ENCODE measurements at places on chromosomes 1 and 21.

- DNase-seq, result no peak
Observed at GRCh38 chr1:226519716-226520598, 28.6 kb upstream of the STUM start.

- DNase-seq, result no peak
Observed at GRCh38 chr1:189350983-189351616, 1126.6 kb downstream of the BRINP3 start.

- DNase-seq, result no peak
Observed at GRCh38 chr21:43312011-43312410, 114.9 kb downstream of the SIK1 start.

- no peak for DNase-seq
Observed at GRCh38 chr1:15540186-15540585, 13.5 kb downstream of the DNAJC16 start.

DNA sequence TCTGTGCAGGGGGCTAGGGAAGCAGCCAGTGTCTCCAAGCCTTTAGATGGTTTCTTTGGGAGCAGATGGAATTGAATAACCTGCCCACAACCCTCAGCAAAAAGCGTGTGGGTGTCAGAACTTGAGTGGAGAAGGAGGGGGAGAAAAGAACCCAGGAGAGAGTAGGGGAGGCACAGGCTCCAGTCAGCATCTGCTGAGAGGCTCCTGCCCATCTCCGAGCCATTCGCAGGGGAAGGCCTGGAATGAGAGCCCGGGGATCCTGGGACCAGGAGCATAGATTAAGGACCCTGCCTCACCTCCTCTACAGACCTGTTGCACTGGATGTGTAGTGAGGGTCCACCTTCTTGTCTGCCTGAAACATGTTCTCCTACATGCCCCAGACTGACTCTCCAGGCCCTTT lies 16.3 kb downstream of the TMEM81 start:
- no peak for DNase-seq

- no peak for DNase-seq
Observed at GRCh38 chr1:17908945-17909344, 153.8 kb downstream of the ACTL8 start.

- no peak for DNase-seq
Observed at GRCh38 chr1:87743256-87743655, 414.6 kb downstream of the LMO4 start.

DNA sequence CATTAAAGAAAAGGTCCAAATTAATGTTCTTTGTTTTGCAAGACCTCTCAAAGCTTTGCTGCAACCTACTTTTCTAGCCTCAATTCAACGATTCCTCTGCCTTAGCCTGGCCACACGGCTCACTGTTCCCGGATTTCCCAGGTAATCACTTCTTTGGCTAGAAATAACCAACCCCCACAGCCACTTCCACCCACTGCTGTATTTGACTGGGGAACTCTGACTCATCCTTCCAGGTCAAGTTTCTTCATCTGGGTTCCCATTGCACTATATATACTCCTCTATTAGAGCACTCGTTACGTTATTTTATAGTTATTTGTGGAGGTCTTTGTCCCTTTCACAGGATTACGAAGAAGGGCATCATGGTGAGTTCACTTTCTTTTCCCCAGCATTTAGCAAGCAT lies 185.9 kb downstream of the CACNA1E start:
- DNase-seq, result no peak

DNA sequence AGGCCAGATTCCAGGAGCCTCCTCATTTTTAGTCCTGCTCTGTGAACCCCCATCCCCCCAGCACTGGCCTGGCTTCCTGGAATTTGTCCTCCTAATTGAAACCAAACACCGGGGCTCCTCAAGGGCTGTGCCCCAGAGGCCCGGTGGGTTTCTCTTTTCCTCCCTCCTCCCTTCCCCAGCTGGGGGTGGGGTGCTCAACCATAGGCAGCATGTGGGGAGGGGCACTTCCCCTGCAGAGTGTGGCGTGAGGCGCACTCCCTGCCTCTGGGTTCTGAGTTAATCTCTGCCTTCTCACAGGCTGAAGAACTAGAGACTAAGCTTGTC lies 67.5 kb upstream of the ACOT11 start:
- no peak for DNase-seq

DNA sequence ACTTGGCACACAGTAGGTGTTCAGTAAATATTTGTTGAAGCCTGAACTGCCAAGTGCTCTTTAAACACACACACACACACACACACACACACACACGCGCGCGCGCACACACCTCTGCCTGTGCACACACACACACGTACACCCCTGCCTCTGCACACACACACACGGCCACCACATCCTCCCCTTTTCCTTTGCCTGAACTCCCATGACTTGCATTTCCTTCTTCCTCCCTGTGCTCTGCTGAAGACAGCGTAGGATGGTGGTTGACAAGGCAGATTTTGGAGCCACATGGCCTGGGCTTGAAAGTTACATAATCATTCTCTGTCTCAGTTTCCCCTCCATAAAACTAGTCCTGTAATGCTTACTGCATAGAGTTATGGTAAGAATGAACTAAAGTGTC lies 712.3 kb downstream of the PTPRU start:
- no peak for DNase-seq

DNA sequence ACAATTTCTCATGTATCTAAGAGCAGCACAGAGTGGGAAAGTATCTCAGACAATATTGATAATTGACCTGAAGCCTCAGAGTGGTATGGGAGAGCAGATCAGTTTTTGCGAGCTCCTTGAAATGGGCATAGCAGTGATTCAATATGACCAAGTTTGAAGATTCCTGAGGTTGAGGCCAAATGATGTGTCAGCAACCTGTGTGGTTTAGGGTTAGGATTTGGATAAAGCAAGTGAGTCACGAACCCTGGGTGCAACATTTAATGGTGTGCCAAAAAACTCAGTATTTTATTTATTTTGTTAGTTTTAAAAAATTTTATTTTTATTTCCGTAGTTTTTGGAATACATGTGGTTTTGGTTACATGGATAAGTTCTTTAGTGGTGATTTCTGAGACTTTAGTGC lies 92.5 kb upstream of the C21orf91 start:
- no peak for DNase-seq

- no peak for DNase-seq
Observed at GRCh38 chr1:89831462-89832120, 10.8 kb downstream of the LRRC8D start.
